ENCODE measurements at places on chromosomes 11 and 22.

GRCh38 chr22:39655004-39655579 is 84.5 kb downstream of the CACNA1I start:
- H3K4me3 ChIP-seq = no peak overlapping the region
- peaks cover 25% of the 10 kb centered on the region for H3K4me1 ChIP-seq
- no peak overlapping the region for H3K27ac ChIP-seq
- DNase-seq = no peak

DNA sequence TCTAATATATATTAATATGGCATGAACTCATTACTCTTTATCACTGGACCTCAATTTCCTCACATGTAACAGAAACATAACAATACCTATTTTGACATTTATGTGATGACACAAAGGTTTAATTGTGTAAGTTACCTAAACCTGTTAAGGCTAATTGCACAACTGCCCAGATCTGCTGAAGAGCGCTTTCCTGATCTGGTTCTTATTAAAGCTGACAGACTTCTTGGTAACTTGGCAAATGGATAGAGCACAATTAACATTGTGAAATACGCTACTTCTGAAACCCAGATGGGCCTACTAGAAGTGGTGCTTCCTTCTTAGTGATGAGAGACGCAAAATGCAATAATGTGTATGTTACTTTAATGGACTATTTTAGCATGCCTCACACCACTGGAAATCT is 1767.2 kb upstream of the RAG2 start:
- no peaks in the 10 kb centered on the region for H3K4me1 ChIP-seq
- H3K27ac ChIP-seq = no peak overlapping the region
- no peaks in the 10 kb centered on the region for H3K27me3 ChIP-seq
- H3K4me3 ChIP-seq = no peak overlapping the region

DNA sequence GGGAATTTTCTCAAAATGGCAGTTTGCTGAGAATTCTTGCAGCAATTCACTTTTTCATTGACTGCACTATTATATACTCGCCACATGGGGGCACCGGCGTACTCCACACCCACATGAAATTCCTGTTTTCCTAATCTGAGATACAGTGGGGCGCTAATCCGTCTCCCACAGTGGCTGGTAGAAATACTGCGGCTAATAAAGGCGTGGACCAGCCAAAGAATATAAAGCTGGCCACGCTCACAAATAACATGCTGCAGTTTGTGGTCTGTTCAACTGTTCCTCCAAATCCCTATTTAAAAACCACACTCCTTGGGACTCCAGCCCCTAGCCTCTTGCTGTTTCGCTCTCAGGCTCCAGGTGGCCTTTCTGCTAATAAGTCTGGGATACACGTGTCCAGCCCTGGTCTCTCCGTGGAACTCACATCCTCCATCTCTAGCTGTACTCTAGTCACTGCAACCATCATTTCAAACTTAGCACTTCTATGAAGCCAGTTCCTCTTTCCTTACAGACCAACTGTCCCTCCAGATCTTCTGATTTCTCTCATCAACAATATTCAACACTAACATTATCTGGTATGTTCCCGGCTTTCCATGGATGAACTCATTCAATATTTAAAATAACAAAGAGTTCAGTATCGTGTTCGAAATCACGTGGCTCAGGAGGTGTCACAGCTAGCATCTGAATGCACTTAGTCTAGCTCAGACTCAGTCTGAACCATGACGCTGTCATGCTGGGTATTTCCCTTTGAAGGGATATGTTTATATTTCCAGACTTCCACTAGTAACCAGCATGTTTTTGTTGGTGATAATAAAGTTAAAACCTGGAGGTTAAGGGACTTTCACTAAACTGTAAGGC is 22.0 kb downstream of the TBRG1 start:
- no peaks in the 10 kb centered on the region for H3K36me3 ChIP-seq
- H3K27me3 ChIP-seq = no peaks in the 10 kb centered on the region
- no peak overlapping the region for H3K27ac ChIP-seq

DNA sequence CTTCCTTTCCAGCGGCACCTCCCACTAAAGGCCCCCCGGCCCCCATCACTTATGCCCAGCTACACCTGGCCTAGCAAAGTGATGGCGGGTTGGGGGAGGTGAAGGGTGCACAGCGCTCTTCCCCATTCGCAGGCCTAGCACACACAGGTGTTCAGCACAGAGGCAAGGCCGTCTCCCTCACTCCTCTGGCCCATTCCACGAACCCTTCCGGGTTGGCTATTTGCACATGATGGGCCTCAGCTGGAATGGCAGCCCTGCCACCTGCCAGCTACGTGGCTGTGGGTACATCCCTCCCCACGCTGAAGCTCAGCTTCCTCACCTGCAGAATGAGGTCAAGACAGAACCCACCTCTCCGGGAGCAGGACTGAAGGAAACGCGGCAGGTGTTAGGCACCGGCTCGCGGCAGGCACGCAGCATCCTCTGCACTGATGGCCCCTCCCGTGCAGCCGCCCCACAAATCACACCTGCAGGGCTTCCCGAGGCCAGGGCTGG is 4.8 kb downstream of the KIAA0930 start:
- H3K27ac ChIP-seq = no peak overlapping the region
- no peaks in the 10 kb centered on the region for H3K36me3 ChIP-seq
- no peak for DNase-seq

DNA sequence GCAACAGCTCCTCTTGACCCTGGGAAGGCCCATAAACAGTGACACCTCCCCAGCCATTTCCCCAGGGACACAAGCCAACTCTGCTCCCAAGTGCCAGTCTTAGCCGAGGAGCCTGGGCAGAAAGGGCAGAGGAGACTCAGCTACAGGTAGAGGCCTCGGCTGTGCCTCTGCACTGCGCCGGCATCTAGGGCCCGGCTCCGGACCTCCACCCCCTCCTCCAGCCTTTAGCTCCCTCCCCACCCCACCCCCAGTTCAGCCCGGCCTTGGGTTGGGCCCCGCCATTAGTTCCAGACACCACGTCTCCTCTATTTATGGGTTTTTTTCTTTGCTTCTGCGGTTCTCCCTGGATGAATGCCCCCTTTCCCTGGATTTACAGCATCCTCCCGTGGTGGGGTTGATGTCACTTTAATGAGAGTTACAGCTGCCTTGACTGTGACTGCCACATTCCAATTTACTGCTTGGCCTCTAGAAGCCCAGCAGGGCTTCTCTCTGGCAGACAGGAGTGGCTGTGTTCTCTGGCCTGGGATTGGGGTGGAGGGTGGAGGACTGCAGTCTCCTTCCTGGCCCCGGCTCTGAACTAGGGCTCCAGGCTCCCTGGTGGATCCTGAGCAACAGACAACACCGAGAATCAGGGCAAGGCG is 13.5 kb upstream of the OAF start:
- no peak overlapping the region for H3K27ac ChIP-seq
- no peaks in the 10 kb centered on the region for H3K4me1 ChIP-seq
- no peaks in the 10 kb centered on the region for H3K36me3 ChIP-seq
- H3K4me3 ChIP-seq = no peak overlapping the region
- DNase-seq = no peak

GRCh38 chr22:46910624-46911023 is 148.2 kb downstream of the TBC1D22A start:
- no peaks in the 10 kb centered on the region for H3K4me1 ChIP-seq
- DNase-seq = no peak
- peaks cover 31% of the 10 kb centered on the region for H3K36me3 ChIP-seq
- H3K4me3 ChIP-seq = no peak overlapping the region

DNA sequence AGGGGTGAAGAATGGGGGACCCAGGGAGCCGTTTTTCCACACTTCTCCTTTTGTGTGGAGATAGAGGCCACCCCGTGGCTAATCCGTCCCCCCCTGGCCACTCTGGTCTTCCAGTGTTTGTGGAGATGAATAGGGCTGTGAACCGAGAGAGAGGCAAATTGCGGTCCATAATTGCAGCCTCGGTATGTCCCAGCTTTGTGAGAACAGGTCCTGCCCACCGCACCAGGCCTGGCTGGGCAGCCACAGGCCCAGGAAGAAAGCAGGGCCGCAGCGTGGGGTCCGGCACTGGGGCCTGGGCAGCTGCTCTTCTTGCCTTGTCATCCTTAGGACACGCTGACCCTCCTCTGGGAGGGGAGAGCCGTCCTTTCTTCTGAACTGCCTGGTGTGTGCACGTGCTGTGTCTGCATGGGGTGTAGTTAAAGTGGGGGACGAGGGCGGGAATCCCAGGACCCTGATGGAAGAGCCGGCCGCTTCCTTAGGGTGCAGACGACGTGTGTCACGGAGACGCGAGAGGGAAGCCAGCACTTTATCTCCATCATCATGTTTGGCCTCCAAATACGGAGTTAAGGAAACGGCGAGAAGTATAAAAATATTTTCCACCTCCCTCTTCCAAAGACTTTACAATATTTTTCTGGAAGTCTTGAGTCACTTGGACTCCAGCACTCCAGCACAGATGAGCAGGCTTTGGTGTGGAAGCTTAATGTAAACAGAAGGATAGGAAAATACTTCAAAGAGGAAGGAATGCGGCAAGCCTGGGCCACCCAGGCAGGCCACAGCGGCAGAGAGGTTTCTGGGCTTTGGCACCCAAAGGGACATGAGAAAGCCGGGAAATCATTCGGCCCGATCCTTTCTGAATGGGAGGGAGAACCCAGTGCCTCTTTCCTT is 1248.4 kb downstream of the BRD1 start:
- H3K4me1 ChIP-seq = no peaks in the 10 kb centered on the region
- H3K27ac ChIP-seq = no peak overlapping the region
- no peak overlapping the region for H3K4me3 ChIP-seq
- no peak for DNase-seq
- H3K36me3 ChIP-seq = no peaks in the 10 kb centered on the region
- no peaks in the 10 kb centered on the region for H3K27me3 ChIP-seq

DNA sequence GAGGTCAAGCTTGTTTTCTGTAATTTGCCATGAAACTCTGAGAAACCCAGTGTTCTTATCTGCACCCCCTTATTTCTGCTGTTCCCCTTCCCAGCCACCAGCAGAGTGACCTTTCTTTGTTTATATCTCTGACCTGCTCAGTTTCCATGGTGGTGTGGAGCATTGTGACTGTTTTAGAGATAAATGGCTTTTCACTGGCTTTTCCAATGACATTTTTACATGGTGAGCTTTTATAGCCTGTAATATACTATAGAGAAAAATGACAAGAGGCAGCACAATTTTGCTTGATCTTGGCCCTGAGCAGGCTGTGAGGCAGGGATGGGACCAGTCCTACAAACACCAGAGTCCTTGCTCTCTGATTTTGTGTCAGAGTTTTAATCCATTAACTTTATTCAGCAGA is 233.9 kb downstream of the FAT3 start:
- no peak overlapping the region for H3K27ac ChIP-seq
- H3K4me3 ChIP-seq = no peak overlapping the region
- H3K27me3 ChIP-seq = no peaks in the 10 kb centered on the region
- no peak for DNase-seq

DNA sequence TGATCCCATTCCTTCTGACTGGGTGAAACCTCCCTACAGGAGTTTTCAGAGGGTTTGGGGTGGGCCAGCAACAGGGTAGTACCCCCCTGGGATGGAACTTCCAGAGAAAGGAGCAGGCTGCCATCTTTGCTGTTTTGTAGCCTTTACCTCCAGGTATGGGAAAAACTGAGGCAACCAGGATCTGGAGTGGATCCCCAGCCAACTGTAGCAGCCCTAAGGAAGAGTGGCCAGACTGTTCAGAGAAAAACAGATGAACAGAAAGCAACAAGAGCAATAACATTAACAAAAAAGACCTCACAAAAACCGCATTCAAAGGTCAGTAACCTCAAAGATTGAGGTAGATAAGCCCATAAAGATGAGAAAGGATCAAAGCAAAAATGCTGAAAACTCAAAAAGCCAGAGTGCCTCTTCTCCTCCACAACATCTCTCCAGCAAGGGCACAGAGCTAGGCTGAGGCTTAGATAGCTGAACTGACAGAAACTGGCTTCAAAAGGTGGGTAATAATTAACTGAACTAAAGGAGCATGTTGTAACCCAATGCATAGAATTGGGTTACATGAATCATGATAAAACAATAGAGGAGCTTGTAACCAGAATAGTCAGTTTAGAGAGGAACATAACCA is 1288.6 kb upstream of the CNTN5 start:
- no peaks in the 10 kb centered on the region for H3K36me3 ChIP-seq
- H3K4me1 ChIP-seq = no peaks in the 10 kb centered on the region
- DNase-seq = no peak

GRCh38 chr11:103157542-103157941 is 48.3 kb downstream of the DYNC2H1 start:
- no peaks in the 10 kb centered on the region for H3K27me3 ChIP-seq
- H3K36me3 ChIP-seq = no peaks in the 10 kb centered on the region
- no peak overlapping the region for H3K27ac ChIP-seq
- H3K4me1 ChIP-seq = no peaks in the 10 kb centered on the region
- no peak overlapping the region for H3K4me3 ChIP-seq

DNA sequence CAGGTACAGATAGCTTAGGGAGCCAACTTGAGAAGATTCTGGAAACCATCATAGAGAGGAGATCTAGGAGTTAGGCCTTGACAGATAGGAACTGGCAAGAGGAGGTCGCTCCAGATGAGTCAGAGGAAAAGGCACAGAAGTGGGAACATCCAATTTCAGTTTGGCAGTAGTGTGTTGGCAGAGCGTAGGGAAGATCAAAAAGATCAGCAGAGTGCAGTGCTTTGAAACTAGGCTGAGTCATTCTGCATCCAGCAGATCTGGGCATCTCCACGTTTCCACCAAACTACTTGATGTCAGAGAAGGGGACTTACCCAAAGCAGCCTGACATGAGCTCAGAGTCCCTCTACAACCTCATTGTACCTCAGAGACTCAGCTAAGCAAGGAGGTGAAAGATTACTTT is 58.5 kb downstream of the GAB4 start:
- H3K27ac ChIP-seq = no peak overlapping the region
- H3K36me3 ChIP-seq = no peaks in the 10 kb centered on the region
- no peak for DNase-seq

GRCh38 chr11:73205661-73206343 is 12.3 kb upstream of the P2RY2 start:
- H3K27me3 ChIP-seq = no peaks in the 10 kb centered on the region
- H3K4me1 ChIP-seq = no peaks in the 10 kb centered on the region
- no peak overlapping the region for H3K4me3 ChIP-seq

Measured in CD4-positive, CD25-positive, alpha-beta regulatory T cell (primary cell).